ENCODE measurements at places on chromosomes 7 and 10.
A peak's percentile ranks its signal among the peaks of the same experiment; 100 is the strongest.

DNA sequence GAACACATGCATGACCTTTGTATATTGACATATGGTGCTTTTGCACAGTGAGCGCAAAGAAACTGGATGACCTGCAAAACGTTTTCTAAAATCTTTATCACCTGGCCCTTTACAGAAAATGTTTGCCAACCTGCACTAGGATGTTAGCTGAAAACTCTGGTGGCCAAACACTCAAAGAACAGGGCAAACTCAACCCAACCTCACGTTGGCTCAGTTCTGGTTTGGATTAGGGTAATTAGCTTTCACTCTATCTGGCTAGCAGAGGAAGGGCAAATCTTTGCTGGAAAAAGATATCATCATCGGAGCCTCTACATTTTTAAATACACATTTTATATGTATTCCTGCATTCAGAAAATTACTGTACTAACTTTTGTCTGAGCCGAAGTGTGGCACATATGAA lies 688.9 kb downstream of the PHTF2 start:
- DNase-seq: no peak

GRCh38 chr7:111958896-111959295 lies 247.3 kb downstream of the DOCK4 start:
- DNase-seq: peak; percentile 79

DNA sequence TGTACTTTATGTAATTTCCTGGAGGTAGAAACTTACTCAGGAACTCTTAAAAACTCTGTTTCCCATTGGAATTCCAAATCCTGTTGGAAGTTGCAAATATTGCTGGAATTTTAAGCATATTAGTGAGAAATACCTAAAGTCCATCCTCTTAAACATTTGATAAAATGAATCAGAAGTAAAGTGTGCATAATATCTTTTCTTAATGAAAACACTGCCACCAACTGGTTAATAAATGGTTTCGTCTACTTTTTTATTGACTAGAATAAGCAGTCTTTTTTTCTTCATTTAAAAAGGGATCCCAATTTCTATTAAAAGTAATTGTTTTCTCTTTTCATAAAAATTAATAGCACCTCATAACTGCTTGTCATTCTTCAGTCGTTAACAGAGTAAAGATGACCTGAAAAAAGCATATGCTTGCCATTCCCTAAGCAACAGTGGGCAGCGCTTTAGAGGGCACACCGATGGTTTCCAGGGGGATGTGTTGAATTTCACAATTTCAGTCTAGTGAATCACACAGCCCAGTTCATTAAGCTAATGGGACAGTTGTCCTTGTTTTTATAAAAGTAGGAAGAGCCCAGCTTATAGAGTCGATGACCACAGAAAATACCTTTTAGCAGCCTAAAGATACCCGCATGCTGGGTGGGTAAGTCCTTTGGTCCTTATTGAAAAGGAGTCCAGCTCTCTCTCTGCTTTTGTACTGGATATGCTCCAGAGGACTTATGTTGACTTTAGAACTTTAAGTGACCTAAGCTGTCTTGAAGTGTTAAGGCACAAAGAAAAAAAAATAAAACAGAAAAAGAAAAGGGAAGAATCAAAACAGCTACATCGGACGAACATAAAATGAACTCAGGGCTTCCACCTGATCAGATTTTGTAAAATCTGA lies 28.5 kb downstream of the NPS start:
- DNase-seq: peak; percentile 2

GRCh38 chr7:142901426-142902259 lies 16.1 kb upstream of the TRPV6 start:
- DNase-seq: peak; percentile 0

DNA sequence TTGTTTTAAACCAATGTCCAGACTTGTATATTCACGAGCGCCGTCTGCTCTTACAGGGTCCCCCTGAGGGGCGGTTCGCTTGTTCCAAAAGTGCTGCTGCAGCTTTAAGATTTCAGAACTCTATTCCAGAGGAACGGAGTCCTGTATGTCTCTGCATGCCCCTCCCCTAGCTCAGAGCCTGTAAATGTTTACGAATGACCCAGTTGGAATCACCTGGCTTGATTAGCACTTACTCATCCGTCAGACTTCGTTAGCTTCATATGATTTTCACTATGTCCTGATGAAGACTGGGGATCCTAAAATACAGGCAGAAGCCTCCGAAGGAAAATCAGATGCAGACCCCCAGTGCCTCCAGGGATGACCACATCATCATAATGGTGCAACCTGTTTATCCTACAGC lies 4.5 kb upstream of the CHST15 start:
- peak; percentile 72 for DNase-seq

GRCh38 chr10:113517901-113518260 lies 35.0 kb upstream of the HABP2 start:
- DNase-seq: no peak

- no peak for DNase-seq
These were observed 91.9 kb upstream of the PIK3CG start for GRCh38 chr7:106773228-106773627.

GRCh38 chr7:32179567-32179966 lies 109.4 kb upstream of the PDE1C start:
- DNase-seq: peak; percentile 49

Measured in epithelial cell of esophagus (primary cell).